ENCODE measurements at places on chromosomes 11 and 22. TPM values are rescaled to one million over a fixed set of nuclear protein-coding genes. Genes with fewer than 3 reads are reported as not detected.

GRCh38 chr11:76598426-76598839, 72.1 kb downstream of the LRRC32 start:
- peak; percentile 73 for DNase-seq

DNA sequence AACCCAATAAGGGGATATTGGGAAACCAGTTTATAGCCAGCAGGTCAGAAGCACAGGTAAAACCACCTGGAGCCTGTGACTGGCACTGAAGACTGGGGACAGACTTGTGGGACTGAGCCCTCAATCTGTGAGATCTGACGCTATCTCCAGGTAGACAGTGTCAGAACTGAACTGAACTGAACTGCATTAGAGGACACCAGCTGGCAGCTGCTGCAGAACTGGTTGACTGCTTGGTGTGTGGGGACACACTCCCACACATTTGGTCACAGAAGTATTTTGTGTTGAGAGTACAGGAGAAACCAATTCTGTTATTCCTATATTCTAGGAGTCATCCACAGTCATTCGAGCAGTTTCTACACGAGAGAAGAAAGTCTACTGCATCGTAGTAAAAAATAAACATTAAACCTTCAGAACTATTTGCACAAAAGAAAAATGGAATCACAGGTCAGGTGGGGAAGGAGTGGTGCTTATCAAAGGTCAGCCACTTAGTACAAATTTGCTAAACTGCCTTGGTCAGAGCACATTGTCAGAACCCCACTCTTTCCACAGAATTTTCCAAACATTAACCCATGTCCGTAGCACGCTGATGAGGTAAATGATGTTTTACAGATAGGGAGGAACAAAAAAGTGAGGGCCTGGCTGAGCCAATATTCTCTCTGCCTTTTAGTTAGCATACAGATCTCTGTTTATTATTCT, 77.2 kb downstream of the SIK3 start:
- no peak for DNase-seq

Gene XNDC1N
- polyA plus RNA-seq = 4.9 TPM

DNA sequence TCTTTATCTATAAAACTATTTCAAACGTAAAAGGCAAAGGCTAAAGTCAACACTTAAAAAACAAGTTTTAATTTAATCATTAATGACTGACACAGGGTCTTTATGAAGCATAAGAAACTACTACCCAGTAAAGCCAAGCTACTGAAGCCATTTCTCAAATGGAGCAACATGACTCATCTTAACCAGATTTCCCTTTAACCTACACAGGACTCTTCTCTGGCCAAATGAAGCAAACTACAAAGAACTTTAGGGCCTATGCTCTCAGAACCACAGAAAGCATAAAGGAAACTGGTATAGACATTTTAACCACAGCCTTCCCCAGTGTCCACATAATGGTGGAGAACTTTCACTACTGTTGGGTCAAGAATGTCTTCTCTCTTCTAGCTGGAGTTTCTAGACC, 34.7 kb downstream of the ALG9 start:
- no peak for DNase-seq

Gene SNX19
- polyA plus RNA-seq = 13.4 TPM

Gene ABTB2
- 18.3 TPM for polyA plus RNA-seq

Gene CYB5R2
- 2.9 TPM for polyA plus RNA-seq

DNA sequence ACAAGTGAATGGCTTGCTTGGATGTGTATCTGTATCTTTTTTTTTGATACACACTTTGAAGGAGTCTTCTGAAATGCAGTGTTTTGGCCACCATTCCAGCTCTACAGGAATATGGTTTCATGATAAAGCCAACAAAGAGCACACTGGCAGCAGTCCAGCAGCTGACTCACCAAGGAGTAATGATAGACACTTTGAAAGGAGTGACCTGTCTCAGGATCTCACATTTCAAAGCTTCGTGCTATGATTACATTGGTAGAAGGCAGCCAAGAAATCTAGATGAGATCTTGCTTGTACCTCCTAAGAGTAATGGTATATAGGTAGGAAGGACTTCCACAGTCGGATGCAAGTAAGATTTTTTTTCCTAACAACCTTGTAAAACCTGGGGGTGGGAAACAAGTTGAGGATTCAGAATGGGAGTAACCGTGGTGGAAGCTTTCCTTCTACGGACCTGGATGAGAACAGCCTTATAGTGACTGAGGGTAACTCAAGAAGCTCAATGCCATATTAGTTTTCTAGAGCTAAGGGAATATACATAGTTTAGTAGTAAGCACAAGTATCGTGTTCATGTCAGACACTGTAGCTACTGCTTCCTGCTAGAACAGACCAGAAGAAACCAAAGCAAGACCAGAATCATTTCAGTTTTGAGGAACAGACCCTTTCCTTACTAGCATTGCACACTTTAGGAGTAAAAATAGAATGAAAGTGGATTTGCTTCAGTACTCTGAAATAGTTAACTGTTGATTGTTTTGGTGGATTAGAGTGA, 25.0 kb downstream of the MTMR3 start:
- peak; percentile 74 for DNase-seq

Gene CXCR5
- 0.04 TPM for polyA plus RNA-seq

Gene CABP4
- polyA plus RNA-seq = not detected

GRCh38 chr22:37672206-37672919, 3.1 kb upstream of the LGALS1 start:
- no peak for DNase-seq

DNA sequence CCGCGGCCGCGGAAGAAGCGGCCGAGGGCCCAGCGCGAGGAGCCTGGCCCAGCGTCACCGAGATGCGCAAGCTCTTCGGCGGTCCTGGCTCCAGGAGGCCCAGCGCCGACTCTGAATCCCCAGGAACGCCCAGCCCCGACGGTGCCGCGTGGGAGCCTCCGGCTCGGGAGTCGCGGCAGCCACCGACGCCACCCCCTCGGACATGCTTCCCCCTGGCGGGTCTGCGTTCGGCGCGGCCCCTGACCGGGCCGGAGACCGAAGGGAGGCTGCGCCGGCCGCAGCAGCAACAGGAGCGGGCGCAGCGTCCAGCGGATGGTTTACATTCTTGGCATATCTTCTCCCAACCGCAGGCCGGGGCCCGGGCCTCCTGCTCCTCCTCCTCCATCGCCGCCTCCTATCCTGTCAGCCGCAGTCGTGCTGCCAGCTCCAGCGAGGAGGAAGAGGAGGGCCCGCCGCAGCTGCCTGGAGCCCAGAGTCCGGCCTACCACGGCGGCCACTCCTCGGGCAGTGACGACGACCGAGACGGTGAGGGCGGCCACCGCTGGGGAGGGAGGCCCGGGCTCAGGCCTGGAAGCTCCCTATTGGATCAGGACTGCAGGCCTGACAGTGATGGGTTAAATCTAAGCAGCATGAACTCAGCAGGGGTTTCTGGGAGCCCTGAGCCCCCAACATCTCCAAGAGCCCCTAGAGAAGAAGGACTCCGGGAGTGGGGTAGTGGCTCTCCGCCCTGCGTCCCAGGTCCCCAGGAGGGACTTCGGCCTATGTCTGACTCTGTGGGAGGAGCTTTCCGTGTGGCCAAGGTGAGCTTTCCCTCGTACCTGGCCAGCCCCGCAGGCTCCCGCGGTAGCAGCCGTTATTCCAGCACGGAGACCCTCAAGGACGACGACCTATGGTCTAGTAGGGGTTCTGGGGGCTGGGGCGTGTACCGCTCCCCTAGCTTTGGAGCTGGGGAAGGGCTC, 1.2 kb downstream of the ARHGEF17 start:
- DNase-seq = peak; percentile 88

DNA sequence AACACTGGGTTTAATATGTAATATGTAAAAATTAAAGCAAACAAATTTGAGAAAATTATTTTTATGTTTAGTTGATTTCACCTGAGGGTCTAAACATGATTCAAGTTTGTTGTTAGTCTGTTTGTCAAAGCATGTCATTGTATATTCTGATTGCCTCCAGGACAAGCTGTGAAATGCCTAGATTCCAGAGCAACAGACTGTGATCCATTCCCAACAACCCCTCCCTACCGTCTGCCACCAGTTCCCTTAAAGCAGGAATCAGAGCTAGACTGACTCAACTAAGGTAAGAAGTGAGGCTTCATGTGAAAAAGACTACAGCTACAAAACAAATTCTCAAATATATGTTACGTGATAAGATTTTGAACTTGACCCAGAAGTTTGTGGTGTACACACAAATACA, 304.2 kb downstream of the RAB38 start:
- no peak for DNase-seq

Gene NEAT1
- 1,223 TPM for polyA plus RNA-seq

- no peak for DNase-seq
Measured at GRCh38 chr11:80748207-80748925, 1307.5 kb upstream of the TENM4 start.

DNA sequence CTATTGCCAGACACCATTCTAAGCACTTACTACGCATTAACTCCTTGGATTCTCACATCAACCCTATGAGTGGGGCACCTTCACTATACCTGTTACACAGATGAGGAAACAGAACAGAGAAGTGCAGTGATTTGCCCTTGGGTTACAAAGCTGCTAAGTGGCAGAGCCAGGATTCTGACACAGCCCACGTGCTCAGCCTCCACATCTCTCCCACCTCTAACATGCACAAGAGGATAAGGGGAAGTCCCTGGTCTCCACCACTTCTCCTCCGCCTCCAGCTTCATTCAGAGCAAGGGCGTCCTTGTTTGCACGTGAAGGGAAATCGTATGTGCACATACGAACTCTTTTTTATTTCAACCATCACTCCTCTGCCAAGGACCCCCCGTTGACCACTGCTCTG, 53.7 kb downstream of the CDON start:
- DNase-seq = no peak

DNA sequence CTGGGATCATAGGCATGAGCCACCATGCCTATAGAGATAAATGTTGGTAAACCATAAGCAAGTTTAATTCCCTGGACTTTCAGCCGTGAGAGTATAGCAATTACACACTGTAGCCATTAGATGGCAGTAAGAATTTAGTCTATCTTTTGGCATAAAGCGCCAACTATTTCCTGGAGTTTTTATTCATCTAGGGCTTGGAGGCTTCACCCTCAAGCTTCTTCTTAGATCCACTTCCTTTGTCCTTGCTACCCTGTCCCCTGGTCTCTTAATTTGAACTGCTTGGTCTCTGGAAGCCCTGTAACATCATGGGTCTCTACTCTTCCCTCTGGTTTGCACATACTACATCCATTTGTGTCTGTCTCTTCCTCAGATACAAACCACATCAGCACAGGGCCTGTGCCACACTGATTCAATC, 38.2 kb downstream of the OR10A6 start:
- peak; percentile 54 for DNase-seq

GRCh38 chr22:30025221-30025620, 55.0 kb upstream of the HORMAD2 start:
- DNase-seq = no peak

GRCh38 chr11:10305262-10305963, 540 bp downstream of the ADM start:
- DNase-seq = peak; percentile 52

DNA sequence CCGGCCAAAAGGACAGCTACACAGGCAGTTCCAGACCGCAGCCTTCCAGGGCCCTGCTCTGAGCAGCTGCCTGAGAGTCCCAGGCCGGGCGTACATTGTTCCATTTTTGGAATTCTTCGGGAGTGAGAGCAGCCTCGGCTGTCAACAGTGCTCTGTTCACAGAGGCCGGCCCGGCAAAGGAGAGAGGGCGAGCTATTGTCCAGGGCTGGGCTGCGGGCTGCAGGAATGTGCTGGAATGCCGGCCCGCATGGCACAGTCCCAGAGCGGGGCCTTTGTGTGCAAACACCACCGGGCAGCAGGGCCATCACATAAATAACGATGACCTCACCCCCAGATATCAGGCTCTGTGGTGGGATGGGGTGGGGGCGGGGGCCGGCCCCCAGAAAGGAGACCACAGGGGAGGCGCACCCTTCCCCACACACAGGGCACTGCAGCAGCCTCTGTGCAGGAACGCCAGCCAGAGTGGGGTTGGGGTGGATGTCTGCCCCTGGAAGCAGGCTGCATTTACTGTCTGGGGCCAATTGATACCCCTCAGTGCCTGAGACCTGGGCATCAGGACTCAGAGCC, 15.8 kb downstream of the LINC01488 start:
- DNase-seq = peak; percentile 79

Gene TEAD1
- 116 TPM for polyA plus RNA-seq

Gene PIH1D2
- 1.2 TPM for polyA plus RNA-seq

- DNase-seq = no peak
Measured at GRCh38 chr11:14522801-14523200, 2.6 kb upstream of the PSMA1 start.

Gene MMP27
- not detected for polyA plus RNA-seq

GRCh38 chr11:58628446-58628845, 6.0 kb downstream of the CNTF start:
- DNase-seq = no peak

- DNase-seq = no peak
Measured at GRCh38 chr11:61777234-61778090, 14.9 kb downstream of the TMEM258 start.

DNA sequence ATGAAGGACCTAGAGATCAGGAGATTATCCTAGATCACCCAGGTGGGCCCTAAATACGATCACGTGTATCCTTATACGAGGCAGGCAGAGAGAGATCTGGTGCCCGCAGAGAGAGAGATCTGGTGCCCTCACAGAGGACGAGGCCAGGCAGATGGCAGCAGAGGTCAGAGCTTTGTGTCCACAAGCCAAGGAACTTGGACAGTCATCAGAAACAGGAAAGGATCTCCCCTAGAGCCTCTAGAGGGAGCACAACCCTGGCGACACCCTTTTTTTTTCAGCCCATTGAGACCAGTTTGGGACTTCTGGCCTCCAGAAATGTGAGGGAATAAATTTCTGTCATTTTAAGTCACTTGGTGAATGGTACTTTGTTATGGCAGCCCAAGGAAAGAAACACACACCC, 25.5 kb upstream of the TIMP3 start:
- peak; percentile 29 for DNase-seq

GRCh38 chr22:19892925-19893324, 38.3 kb upstream of the GNB1L start:
- no peak for DNase-seq

GRCh38 chr22:22717664-22718063, 73.2 kb downstream of the GGTLC2 start:
- DNase-seq = no peak

Gene OMP
- not detected for polyA plus RNA-seq

- DNase-seq = no peak
Measured at GRCh38 chr11:125224391-125225021, 60.0 kb downstream of the PKNOX2 start.

GRCh38 chr11:61329871-61330270, 3.0 kb downstream of the DDB1 start:
- no peak for DNase-seq

DNA sequence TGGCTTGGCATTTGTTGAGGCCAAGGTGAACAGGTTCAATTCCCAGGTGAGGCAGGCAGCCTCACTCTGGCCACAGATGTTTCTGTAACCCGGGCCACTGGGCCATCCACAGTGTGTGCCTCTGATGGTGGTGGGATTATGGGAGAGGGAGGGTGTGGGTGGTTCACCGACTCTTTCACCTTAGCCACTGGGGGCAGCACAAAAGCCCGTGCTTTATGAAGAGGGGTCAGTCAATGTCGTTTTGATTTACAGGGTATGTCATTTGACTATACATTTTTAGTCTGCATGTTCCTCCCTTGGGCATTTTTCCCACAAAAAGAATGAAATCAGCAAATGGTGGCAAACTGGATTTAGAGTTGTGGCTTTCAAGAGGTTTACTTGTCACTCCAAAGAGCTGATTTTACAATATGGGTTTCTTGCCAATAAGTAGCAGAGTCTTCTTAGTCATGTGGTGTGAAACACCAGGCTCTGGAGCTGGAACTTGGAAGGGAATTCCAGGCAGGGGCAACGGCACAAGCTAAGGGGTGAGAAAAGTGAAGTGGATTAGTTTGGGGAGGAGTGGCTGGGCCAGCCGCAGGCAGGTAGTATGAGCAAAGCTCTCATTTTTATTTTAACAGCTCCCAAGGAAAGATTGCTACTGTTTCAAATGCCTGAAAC, 217.8 kb upstream of the ZBED5 start:
- DNase-seq = no peak
